ENCODE measurements at places on chromosomes 5 and 9.
A peak's percentile ranks its signal among the peaks of the same experiment; 100 is the strongest.

DNA sequence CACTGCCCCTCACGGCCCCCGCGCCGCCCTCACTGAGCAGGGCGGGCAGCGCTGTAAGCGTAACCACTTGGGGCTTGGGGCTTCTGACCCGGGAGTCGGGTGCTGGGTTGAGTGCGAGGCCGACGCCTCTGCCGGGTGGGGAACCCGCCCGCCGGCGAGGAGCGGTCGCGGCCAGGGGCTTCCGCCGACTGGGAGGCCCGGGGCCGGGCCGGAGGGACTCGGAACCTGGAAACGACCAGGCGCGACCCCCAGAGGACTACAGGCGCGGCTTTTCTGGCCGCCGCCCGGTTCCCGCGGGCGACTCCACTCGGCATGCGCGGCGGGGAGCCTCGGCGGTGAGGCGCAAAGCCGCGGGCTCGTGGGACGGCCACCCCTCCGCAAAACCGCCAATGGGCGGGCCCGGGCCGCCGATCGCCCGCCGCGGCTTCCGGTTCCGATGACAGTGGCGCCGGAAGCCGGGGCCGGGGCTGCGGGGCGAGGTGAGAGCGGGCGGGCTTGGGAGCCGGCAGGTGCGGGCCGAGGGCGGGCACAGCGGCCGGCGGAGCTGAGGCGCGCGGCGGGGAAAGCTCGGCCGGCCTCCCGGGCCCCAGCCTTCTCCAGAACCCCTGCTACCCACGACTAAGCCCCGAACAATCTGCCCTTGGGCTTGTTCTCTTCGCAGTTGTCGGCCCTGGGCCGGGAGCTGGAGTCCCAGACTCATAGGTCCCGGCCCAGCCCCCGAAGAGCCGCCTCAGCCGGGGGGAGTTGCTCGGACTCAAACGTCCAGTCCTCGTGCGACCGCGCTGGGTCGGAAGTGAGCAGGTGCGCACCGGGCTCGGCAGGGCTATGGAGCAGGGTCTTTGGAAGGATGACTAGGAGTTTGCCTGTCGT, at the start of gene RMND5B:
TSS of gene RMND5B (plus strand) at position 439 of the 870 bp plus-strand sequence. CDS start 7,106 bp downstream, outside the sequence.
- DNase-seq, result peak; percentile 77

GRCh38 chr9:38229104-38229500, 160.1 kb upstream of the SHB start:
- no peak for DNase-seq

DNA sequence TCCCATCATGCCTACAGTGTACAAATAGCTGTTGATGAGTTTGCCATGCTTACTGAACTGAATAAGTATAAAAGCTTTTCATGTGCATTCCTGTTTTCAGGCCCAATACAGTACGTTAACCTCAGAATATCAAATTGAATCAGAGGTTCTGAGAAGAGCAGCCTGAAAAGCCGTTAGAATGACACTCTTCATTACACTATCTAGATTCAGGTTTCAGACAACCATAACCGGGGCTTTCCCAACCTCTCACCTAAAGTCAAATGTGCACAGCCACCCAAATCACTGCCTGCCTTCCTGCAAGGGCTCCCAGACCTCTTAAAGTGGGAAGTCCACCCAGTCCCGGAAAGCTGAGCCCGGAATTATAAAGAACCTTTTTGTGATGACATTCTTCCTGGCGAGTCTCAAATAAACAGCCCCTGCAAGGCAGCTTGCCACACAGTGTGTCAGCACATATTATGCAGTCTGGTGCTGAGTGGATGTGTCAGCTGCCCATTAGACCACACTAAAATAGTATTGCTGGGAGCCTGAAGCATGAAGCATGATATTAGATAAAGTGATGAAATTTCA, 245.8 kb downstream of the TLE4 start:
- no peak for DNase-seq

DNA sequence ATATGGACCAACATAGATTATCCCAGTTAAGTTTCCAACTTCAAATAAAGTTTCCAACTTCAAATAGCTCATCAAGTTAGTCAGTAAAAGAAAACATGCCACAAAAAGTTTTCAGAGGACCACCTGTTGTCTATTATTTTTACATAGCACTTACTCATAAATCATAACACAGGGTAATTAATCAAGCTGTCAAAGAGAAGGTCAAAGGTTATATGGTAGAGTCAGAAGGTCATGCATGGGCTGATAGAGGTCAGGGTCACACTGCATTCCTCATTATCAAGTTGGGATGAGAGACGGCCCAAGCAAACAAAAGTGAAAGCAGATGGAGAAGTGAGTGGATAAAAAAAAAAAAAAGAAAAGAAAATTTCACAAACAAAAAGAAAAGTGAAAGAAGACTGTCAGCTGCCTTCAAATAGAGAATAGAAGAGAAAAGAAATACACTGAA, 145.5 kb upstream of the POU5F2 start:
- DNase-seq, result no peak

DNA sequence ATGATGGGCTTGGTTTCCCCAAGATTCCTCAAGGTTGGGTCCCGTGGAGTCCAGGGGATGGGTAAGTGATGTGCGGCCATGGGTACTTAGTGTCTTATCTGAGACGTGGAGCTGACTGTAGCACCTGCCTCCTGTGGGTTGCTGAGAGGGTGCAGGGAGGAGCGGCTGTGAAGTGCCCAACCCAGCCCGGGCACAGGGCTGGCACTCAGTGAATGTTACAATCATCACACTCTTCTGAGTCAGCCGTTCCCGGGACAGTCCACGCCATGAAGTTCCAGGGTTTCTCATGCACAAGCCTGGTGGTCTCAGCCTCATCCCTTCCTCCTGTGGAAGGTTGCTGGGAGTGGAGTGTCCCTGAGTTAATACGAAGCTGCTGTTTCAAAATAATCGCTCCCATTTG, 29.1 kb downstream of the NTNG2 start:
- DNase-seq, result no peak
